GM12865 (cell line): ENCODE measurements at places on chromosomes 2 and 18.

- DNase-seq: no peak
Observed at GRCh38 chr18:35983818-35984217, 11.3 kb downstream of the RMP24 start.

GRCh38 chr2:28282861-28283646 lies 109.6 kb upstream of the FOSL2 start:
- no peak for DNase-seq

DNA sequence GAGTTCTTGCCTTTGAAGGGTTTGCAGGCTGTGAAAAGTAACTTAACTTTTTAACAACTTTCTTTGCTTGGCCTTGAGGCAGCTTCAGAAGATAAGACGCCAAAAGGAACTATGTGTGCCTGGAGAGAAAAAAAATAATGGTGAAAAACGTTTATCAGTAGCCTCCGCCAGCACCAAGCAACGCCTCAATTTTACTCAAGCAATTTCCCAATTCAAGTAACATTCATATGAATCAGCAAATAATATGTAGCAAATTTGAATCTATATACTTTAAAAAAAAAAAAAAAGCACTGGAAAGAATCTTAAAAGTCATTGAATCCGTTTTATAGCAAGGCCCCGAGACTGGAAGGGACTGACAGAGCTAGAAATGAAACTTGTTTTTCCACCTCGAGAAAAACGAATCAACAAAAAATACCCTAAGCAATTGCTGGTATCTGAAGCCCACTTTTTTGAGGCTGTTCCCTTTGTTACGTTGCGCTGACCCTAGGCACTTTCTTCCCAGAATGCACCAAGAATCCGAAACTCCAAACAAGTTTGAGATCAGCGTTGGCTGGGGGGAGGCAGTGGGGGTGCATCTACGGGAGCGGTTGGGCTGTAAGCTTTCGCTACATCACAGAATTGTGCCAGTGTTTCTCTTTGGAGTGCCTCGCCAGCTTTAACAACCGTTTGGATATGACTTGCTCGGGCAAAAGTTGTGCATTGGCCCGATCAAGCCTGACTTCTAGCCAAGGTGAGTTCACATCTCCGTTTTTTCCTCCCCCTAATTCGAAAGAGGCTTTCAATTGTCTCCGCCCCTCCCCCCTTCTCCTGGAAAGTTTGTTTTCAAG lies 2.7 kb upstream of the TGIF1 start:
- no peak for DNase-seq

DNA sequence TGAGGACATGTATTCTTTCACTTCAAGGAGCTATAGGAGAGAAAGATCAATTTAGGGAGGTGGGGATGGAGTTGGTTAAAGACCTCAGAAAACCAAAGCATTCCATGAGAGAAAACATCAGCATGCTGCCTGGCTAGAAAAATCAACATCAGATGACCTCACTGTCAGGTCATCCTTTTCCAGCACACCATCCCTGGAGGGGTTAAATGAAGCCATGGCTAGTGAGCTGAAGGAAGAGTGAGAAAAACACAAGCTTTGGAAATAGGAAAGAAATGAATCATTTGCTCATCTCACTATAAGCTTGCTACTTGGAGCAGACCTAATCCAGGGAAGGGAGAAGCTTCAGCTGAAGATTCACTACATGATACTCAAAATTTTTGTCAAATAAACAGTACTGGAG lies 109.5 kb upstream of the ITGB6 start:
- no peak for DNase-seq

DNA sequence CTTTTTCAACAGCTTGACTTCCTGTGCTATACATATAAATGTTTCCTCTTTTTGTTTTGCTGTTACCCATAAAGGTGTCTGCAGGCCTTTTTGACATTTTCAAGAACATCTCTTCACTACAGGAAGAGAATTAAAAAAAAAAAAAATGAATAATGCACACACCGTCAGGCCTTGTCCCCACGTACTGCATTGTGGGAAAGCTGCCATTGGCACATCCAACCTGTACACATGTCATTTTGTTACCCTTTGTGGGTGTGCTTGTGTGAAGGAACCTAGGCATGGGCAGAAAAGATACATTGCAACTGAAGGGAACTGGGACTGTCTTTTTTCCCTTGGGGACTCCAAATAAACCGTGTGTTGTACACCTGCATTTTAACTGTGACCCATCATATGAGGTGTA lies 16.8 kb upstream of the TMEM37 start:
- DNase-seq: no peak

DNA sequence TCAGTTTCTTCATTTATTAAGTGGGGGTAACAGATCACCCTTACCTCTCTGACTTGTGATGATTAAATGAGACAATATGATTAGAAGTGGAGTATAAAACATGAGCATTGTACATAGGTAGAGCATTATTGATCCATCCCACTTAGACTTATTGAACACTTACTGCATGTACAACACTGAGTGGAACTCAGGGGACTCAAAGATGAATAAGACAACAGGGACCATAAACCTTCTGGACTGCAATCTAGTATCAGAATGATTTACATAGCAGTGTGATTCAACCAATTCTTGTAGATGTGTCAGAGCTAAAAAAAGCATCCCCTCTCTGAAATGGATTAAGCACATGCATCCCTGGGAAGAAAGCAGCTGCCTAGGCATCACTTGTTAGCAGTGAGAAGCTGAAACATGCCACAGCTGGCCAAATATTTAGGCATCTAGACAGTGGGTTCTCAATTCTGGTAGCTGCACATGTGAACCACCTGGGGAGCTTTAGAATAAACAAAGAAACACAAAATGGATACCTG lies 111.5 kb downstream of the CYRIA start:
- DNase-seq: no peak

- no peak for DNase-seq
Observed at GRCh38 chr2:236156860-236157194, 11.4 kb downstream of the GBX2 start.

DNA sequence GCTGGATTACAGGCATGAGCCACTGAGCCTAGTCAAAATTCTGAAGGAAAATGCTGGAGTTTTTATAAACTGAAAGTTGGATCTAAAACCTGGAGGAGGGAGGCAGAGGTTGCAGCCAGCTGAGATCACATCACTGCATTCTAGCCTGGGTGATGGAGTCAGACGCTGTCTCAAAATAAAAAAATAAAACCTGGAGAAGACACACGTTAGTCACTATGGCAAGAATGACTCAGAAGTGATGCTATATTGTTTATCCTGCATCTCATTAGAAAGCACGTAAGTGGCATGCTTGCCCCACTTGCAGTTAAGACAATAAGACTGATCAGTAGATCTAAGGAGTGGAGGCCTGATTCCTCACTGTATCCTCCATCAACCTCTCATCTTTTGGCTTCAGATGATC lies 106.6 kb upstream of the STON1 start:
- no peak for DNase-seq

DNA sequence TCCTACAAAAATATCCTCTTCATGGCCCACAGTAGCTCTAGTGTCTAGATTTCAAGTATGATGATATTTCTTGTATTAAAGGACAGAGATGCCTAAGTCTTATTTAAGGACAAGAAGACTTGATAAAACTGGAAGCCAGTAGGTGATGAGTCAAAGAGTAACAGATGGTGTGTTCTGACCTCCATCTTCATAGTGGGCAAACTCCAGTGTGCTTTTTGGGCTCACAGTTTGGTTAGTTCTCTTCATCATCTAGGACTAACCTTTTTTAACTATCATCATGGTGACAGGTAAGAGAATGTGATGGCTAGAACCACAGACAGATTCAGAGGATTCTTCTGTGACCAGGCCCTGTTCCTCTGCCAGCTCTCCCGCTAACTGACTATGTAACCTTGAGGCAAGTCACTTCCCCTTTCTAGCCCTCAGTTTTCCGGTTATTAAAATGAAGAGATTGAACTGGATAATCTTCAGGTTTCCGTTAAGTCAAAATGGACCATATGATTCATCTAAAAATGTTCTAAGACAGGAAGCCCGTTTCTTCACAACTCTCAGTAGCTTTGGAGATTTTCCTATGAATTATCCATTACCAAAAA lies 140.3 kb upstream of the RASGRP3 start:
- no peak for DNase-seq

DNA sequence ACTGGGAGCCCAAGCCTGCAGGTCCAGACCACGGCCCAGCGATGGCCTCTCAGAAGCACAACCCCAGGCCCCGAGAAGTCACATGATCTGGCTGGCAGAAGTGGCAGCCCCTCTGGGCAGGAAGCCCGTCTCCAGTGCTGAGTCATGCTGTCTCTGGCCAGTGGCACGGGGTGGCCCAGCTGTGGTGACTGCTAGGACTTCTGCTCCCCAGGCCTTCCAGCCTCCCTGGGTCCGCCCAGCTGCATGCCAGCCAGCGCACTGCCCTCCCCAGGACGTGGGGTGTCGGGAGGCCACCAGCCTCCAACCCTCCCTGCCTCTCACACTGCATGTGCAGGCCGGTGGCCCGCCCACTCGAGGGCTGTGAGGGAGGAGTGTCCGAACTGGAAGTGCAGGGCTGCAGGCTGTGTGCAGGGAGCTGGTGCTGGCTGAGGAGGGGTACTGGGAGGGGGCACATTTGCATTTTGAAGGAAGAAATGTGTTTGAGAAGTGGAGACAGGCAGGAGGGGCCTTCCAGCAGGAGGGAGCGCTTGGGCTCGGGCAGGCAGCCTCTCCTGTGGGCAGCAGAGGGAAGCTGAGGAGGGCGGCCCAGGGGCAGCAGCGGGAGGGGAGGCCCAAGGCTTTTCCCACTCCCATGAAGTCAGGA lies 17.0 kb upstream of the HPCAL1 start:
- DNase-seq: no peak

DNA sequence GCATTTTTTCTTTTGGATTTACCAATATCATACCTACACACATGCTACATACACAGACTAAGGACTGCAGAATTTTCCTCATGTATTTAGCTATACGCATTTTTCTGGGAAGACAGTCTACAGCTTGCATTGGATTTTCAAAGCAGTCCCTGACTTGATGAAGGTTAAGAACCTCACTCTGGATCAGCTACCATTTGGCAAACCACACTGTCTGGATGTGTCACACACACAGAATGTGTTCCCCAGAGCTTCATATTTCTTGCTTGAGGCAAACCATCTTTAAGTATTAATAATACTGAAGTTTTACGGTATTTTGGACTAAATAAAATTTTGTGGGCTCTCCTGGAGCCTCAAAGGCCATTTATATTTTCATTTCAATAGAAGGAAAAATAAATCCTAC lies 102.3 kb downstream of the TCF4 start:
- no peak for DNase-seq

DNA sequence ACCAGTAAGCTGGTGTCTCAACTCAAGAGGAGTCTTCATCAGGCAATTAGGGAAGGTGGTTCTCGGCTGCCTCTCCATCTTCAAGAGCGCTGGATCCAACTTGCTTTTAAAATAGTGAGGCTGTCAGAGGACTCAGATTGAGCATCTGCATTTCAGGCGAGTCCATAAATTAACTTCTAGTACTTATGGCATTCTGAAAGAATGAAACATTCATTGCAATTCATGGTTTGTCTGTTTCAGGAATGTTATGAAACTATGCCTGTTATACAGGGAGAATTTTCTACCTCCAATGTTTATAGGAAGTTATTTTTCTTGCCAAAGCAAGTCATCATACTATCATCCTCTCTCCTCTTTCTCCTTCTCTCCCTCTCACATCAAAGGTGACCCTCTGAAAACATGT lies 883.2 kb downstream of the SLC4A3 start:
- DNase-seq: no peak

GRCh38 chr2:188971432-188971861 lies 2.7 kb upstream of the COL3A1 start:
- DNase-seq: no peak

GRCh38 chr2:156116113-156116512 lies 216.4 kb downstream of the NR4A2 start:
- DNase-seq: no peak

DNA sequence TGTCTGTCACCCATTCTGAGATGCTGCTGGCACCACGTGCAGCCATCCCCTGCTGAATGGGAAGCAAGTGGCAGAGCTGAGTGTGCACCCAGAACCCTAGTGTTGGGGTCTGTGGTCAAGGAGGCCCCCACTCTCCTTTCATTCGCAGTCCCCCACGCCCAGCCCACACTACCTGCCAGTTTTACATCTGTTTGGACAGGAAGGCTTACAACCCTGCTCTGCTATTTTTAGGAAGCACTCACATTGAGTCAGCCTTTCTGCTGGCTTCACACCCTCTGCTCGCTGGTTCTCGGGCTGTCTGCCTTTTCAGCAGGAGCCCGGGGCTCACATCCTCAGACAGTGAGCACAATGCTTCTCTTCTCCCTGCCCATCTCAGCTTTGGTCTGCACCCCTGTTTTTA lies 10.7 kb upstream of the ADCY3 start:
- DNase-seq: peak; percentile 72

GRCh38 chr2:108908713-108909070 lies 80.3 kb downstream of the EDAR start:
- DNase-seq: no peak

GRCh38 chr18:73979742-73980141 lies 167.9 kb downstream of the FBXO15 start:
- no peak for DNase-seq

DNA sequence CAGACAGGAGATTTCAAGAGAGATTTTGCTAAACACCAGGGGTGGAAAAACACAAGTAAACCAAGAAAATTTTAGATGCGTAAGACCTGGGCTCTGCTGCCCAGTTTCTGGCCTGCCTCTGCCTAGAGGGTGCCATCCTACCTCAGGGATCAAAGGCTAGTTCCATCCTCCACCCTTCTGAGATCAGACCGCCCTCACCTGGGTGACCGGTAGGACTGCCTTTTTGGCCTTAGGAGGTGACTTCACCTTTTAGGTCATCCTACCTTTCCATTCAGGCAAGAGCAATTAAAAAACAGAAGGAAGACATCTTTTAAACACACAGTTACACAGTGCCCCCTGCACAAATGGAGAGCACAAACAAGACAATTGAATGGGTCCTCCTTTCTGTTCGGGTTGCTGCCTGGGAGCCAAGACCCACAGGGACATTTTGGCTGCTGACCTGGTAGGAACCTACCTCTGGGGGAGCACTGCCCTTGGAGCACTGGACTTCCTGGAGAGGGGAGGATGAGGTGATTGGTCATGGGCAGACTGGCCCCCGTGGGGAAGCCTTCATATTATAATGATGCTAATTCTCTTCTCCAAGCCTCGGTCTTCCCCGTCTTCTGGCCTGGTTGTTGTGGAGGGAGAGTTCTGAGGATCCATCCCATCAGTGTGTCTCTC lies 3.1 kb downstream of the PSD4 start:
- no peak for DNase-seq

DNA sequence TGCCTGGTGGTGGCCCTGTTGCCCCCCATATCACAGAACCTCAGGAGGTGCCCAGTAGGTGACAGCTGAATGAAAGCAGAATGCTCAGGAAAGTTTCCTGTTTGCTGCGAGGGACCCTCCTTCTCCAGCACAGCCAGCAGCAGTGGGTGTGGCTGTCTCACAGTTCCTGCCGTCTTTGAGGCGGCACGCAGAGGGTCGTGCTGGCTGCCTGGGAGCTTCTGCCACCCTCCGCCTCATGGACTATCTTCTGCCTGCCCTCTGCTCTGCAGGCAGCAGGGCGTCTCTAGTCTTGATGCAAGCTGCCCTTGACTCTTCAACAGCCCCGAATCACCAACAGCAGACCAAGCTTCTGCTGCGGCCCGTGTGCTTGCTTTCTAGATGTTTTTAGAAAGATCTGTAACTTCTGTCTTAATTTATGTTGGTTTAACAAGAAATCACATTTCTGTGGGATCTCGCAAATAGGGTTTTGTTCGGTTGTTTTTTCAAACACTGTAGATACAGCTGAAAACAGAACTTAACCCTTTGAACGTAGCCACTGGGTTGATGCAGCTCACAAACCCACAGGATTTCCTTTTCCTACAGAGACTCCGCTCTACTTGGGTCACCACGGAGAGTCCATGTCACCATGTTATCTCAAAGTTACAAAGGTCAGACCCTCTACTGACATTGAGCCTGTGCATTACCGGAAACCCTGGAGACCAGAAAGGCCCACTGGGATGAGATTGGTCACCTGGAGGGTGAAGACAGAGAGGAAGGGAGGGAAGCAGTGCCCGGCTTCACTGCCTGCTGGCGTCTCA lies 144.9 kb downstream of the ACOXL start:
- DNase-seq: no peak
